ENCODE measurements at places on chromosomes 6 and 20.

DNA sequence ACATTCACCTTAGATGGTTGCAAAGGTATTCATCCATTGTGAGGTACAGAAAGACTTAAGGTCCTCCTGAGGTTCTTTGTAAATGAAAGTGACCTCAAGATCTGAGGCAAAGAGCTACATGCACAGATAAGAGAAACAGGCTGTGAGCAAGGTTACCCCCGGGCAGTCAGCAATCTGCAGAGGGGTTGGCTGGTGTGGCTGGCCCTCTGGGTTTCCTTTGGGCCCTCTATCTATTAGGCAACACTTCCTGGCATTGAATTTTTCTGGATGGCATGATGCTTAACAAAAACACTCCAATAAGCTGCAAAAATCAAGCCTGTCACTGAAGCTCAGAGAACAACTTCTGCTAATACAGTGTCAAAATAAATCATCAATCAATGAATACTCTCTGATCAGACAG, 48.9 kb upstream of the RALGAPA2 start:
- no peak for DNase-seq

DNA sequence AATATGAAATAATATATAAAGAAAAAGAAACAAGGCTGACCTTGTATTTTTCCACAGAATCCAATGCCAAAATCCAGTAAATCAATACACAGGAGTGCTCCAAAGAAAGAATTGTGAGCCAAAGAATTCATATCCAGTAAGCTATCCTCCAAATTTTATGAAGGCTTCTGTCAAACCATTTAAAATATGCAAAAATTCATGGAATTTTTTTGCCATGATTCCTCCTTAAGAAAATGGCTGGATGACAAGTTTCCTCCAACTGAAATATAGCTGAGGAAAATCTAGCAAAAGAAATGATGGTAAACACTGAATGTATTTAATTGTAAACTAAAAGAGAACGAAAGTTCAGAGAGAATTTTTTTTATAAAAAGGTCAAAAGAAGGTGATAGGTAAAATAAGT, 290.3 kb downstream of the UBE3D start:
- no peak for DNase-seq

DNA sequence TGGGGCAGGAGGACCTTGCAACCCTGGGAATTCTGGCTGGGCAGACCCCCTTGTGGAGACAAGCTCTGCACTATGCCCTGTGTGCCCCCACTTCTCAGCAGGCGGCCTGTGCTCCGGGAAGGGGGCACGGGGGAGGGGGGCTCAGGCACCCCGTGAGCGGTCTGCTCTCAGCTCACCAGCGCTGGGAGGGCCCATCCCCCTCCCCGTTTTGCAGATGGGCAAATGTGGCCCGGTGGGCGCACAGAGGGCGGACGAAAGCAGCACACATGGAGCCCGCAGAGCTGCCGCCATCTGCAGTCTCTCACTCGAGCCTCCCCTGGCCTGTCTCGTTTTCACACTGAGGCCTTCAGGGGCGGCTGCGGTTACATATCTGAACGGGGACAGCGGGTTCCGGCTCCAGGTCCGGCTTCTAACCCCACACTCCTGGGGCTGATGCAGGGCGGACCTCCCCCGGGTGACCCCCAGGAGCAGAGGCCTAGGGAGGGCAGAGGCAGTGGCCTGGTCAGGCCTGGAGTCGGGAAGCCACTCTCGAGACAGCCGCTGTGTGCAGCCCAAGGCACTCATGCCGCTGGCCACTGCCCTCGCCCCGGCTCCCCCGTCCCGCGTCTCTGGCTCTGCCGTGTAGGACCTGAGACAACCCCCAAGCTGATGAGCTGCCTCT, 13.9 kb downstream of the CHRNA4 start:
- no peak for DNase-seq

GRCh38 chr6:108187519-108187918, 21.7 kb downstream of the NR2E1 start:
- DNase-seq, result no peak

DNA sequence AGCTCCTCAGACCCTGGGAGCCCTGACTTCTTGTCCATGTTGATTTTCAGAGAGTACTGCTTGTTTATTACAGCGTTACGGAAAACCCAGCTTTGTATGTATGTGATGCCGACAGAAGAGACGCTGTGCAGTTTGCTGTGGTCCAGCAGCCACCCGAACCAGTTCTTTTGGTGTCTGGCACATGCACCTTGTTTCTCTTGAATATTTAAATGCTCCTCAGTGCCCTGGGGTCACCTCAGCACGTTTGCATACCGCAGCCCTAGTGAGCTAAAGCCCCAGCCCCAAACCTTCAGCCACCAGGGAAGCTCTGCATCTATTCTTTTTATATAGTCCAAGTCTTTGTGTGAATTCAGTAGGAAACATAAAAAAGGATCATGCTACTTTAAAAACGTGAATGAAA, 39.9 kb downstream of the AFDN start:
- DNase-seq, result no peak

GRCh38 chr6:10081075-10081474, 333.8 kb downstream of the TFAP2A start:
- DNase-seq, result no peak

GRCh38 chr6:33431880-33432541, 12.1 kb downstream of the SYNGAP1 start:
- DNase-seq, result peak; percentile 25

GRCh38 chr20:14127514-14128223, 132.4 kb downstream of the MACROD2 start:
- no peak for DNase-seq

DNA sequence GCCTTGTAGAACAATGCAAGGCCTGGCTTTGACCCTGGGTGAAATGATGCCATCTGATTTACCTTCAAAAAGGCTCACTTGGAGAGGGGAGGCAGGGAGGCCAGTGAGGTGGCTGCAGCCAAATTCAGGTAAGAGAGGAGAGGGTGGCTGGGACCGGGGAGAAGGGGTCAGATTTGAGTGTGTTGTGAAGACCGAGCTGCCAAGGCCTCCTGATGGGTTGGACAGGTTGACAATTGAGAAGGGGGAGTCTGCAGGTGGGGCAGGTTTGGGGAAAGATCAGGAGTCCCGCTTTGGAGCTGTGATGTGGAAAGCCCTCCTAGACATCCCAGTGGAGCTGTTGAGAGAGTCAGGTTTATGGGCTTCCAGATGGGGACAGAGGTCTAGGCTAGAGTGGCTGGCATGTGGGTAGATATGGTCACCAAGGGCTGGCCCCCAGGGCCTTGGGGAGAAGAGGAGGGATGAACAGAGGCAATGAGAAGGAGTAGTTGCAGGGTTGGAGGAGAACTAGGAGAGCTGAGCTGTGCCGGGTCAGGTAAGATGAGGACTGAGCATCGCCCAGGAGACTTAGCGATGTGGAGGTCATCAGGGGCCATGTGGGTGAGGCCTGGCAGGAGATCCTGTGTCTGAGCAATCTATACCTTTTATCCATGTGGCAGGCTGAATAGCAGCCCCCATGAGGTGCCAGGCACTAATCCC, 70.5 kb upstream of the TOX2 start:
- no peak for DNase-seq

DNA sequence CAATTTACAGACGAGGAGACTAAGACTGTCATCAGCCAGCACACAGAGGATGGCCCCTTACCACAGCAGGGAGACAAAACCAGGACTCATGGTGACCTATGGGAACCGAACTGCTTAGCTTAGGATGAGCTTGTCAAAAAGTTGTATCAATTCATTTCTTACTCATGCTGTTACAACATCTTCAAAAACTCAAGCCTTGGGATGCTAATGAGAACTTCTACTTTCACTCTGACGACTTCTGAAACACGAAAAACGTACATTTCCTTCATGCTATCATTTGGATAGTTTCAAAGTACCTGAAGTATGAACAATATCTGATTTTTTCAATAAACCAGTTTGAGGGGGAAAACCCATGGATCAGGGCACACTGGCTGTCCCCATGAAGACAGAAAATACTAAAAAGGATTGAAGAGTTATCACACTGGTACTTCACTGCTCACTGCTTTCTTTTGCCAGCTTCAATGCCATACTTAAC, 31.9 kb downstream of the HIVEP2 start:
- DNase-seq, result no peak

DNA sequence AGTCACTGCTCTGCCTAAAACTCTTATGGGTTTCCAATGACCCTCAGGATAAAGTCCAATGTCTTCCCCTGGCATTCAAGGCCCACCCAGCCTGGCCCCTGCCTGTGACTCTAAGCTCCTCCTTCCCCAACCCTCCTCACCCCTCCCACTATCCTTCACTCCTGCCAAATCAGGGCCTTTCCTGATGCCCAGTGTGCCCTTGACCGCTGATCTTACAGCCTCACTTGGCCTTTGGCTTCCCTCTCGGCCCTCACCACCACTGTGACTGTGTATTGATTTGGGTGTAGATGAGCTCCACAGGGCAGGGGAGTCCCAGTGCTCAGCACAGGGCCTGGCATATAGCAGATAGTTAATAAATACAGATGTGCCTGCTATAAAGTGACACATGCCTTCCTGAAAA, 115.7 kb downstream of the TOX2 start:
- DNase-seq, result no peak

DNA sequence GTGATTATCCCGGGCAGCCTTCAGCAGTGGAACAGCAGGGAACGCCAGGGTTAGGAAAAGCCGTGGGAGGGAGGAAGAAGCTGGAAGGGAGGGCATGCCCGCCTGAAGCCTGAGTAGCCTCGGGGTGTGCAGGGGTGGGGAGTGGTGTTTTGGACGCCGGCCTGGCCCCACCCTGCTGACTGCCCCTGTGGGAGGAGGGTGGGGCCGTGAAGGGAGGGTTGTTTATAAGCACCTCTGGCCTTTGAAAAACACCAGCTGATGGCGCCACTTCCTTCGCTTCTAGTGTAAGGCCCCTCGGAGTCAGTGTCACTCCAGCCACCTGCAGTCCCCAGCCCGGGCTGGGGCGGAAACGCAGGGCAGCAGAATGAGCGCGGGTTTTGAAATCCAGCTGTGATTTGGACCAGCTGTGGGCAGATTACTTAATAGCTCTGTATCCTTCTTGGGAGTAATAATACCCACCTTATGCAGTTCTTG, 52.8 kb upstream of the BMP6 start:
- peak; percentile 81 for DNase-seq

GRCh38 chr6:105078386-105078708, 101.5 kb downstream of the POPDC3 start:
- no peak for DNase-seq

DNA sequence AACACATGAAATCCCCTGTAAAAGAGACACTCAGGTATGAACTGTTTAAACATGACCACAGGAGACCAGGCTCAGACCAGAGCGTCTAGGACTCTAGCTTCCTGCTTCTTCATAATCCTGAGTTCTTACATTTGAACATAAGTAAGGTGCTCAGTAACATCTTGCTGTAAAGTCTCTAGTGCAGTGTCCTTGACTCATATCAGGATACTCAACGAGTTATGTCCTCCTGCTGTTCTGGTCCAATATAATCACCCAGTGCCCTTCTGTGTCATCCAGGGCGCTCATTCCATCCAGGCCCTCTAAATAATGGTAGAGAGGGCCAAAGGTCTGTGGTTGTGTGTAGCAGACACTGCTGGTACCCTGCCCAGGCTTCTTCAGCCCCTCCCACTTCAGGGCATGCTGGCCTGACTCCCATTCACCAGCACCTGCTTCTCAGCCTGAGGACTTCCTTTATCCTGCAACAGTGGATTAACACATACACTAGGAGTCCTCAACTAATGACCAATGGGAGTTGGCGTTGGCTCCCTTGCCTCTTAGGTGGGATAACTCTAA, 66.8 kb upstream of the MOCS1 start:
- DNase-seq, result no peak

DNA sequence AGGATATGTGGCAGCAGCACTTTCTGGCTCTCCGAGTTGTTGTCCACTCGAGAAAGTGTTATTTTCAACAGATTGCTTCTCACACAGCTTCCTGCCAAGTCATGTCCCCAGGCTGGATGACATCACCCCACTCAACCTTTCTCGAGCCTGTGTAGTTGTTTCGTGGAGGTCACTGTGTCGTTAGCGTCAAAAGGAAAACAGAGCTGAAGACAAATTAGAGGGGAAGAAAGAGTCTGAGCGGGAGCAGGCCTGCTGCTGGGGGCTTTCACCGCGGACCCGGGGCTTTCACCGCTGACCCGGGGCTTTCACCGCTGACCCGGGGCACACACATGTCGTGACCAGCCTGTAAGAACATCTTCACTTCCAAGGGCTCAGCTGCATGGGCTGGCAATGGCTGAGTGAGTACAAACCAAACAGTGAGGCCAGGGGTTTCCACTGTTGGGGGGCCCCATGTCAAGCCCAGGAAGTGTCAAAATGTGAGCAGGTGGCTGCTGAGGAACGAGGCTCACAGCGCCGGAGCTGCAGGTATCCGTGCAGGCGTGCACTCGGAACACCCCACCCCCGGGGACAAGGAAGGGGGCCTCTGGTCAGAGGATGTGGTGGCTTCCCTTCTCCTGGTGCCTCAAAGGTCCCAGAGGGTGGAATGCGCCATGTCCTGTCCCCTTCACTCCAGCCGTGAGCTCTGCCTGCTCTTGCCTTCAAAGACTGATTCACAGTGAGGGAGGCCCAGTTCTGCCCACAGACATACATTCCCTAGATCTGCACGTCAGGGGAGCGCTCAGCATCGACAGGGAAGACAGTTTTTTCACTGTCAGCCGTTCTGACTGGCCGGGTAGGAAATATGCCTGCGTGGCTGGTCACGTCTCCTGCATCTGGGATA, 365.9 kb downstream of the TAF4 start:
- DNase-seq, result no peak
